WERI-Rb-1 (cell line): ENCODE measurements at places on chromosomes 7 and 10.
A peak's percentile ranks its signal among the peaks of the same experiment; 100 is the strongest.

DNA sequence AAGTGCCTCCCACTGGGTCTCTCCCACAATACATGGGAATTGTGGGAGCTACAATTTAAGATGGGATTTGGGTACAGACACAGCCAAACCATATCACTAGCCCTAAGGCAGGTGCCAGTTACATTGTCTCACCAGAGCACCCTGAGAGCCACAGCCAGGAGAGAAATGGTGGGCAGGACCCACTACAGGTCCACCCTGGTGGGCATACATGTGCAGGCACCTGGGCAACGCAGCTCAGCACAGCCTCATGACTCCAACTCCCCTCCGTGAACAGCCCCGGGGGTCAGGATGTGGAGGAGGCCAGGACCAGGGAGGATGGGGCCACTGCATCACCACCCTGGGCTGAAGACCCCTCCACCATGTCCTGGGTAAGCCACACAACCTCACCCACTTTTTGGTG, 205.7 kb downstream of the PTPRN2 start:
- DNase-seq, result no peak

DNA sequence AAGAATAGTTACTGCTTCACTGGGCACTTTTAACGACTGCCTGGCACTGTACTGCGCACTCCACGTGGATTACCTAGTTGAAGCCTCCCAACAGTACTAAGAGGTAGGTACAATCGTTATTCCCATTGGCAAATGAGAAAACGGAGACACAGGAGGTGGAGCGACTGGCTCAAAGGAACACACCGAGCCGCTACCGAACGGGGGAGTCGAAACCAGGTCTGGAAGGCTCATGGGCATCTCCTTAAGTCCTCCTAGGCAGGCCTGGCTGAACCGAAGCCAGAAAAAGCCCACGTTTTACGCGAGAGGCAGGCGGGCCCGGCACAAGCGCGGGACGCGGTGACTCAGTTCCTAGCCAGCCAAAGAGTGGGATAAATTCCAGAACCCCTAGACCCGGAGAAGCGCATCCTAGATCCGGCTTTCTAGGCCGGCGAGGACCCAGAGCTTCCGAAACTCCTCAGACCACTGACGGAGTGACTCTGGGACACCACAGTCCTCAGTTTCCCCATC, 472 bp downstream of the PDAP1 start:
- DNase-seq, result peak; percentile 49

- DNase-seq, result no peak
Measured at GRCh38 chr7:142337054-142338001, 79.5 kb upstream of the PRSS58 start.

DNA sequence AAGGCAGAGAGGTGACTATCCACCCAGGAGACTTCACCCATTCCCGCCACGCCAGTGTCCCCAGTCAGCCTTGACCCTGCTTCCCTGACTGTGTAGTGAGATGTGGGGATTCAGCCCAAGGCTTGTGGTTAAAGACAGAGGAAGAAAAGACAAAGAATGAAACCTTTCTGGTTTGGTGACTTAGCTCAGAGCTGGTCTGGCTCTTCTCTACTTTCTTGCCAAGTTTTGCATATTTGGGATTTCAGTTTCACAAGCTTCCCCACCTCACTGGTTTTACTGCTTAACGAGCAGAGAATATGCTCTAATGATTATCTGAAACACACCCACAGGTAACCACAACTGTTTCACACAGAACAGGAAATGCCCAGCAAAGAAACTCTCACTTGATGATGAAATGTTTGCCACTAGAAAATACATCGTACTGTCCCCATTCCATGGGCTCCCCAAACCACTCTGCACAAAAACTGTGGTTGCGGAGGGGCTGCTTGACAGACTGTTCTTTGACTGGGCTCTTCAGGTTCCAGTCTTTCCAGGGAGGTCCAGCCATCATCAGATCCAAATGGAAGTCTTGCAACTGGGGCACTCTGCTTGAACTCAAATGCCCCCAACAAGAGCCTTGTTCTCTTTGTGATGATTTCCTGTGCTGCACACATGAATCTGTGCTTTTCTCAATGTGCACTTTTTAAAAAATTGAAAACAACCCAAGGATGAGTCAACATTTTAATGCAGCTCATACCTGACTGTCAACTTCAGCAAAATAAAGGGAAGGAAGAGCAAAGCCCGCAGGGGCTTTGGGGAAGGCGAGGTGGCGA, 95.5 kb downstream of the CTBP2 start:
- no peak for DNase-seq

- DNase-seq, result no peak
Measured at GRCh38 chr7:3092468-3092867, 48.8 kb upstream of the CARD11 start.

DNA sequence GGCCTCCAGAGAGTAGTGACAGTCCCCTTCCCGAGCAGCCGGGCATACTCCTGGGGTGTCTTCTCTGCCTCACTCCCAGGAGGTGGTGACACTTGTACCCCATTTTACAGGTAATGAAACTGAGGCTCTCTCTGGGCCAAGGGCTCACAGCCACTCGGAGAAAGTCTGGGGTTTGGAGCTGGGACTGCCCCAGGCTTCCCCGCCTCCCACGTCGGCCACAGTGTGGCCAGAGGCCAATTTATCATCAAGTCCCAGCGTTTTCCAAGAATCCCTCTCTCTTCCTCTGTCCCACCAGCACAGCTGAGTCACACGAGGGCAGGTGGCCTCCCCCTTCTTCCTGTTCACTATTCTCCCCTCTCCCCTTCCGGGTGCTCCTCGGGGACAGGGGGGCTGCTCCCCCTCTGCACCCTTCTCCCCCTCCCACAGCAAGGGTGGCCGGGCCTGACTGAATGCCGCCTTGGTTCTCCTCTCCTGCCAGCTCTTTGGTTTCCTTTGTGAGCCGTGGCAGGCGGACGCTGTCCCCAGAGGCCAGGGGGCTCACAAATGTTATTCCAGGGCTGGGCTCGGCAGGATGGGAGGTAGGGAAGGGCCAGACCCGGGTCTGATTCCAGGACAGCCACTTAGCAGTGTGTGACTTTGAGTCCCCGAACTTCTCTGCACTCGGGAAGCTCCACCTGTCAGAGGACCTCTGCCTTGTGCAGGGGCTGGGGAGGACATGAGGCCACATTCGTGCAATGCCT, 17.7 kb downstream of the CLIP2 start:
- no peak for DNase-seq

- DNase-seq, result no peak
Measured at GRCh38 chr7:155120460-155120859, 50.3 kb downstream of the HTR5A start.

DNA sequence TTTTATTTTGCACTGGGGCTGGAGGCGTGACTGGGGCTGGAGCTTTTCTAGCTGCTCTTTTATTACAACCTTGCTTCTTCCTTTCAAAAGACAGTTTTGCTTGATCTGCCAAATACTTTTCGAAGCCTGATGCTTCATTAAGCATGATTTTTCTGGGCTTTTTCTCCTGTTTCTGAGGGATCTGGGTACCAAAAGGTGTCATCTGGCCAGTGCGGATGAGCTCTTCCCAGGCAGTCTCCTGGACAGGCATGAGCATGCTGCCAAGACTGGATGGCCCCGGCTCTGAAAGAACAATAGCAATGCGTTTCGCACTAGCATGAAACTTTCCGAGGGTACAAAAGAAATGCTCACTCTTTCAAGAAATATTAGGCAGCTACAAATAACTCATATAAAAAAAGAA, 14.4 kb downstream of the ERCC6 start:
- no peak for DNase-seq

- DNase-seq, result no peak
Measured at GRCh38 chr7:150927157-150927955, 50.8 kb downstream of the KCNH2 start.

DNA sequence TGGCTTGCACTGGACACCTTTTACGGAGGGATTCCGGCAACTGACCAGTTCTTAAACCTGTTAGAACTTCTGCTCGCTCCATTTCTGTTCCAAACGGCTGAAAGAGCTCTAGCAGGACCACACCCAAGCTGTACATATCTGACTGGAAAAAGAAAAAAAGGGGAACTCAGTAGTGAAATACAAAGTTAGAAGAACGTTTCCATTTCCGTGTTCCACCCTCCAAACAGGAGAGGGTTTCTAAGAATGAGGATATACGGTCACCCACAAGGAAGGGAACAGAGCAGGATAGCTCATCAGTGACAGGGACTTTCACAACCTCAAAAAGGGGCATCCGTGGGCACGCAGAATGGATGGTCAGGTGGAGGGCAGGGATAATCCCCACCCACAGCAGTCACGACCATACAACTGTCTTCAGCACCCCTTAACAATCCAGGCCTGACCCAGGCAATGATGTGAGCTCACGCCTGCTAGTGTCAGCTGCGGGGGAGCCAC, 4.3 kb upstream of the ANKRD61 start:
- no peak for DNase-seq

- DNase-seq, result no peak
Measured at GRCh38 chr7:116572036-116572435, 47.2 kb downstream of the CAV1 start.

DNA sequence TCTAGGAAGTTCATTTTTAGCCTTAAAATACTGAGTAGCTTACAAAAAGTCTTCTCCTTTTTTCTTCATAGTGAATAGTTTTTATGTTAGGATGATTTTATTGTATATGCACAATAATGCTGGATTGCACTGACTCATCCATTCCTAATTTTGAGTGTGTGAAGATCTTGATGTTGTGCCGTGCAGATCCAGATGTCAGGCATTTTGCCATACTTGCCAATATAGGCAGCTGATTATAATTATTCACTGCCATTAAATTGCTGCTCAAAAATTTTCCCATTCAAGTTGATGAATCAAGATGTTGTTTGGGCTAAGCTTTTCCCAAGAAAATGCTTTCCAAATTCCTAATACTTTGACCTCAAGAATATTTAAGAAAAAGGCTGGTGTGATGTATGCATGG, 218.3 kb downstream of the AHR start:
- DNase-seq, result no peak

DNA sequence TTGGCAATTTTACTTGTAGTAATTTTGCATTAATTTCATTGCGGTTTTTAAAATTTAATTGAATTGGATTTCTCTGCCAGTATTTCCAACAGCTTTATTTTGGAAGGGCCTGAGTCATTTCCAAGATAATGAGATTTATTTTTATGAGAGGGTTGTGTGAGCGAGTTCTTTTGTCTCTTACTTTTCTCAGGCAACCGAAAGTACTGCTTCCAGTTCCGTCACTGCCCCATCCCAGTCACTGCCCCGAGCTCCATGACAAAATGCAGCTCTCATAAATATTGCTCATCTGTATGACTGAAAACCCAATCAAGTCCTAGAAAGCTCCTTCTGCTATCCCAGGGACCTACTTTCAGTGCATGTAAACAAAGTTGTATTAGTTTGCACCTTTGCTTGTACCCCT, 468.4 kb upstream of the SEMA3D start:
- no peak for DNase-seq

- DNase-seq, result no peak
Measured at GRCh38 chr7:47759056-47759706, 177.3 kb upstream of the TNS3 start.

- DNase-seq, result peak; percentile 87
Measured at GRCh38 chr10:96642973-96643372, 56.2 kb upstream of the TM9SF3 start.

GRCh38 chr7:156836443-156836842, 56.5 kb downstream of the LMBR1 start:
- no peak for DNase-seq

DNA sequence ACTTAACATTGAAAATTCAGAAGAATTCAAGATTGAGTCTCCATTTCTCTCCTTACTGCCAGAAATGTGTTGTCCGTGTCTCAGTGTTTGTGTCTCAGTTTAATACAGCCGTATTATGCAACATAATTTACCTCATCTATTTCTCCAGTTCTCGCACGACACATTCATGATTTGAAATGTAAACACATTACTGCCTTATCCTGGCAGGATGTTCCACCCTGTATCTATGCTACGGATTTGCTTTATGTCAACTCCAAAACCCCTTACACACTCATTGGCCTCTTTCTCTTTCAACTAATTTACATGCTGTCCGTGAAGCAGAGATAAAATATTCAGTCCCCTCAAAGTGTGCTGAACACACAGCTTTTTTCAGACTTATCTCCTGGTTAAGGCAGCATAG, 653.7 kb upstream of the SEMA3D start:
- no peak for DNase-seq

GRCh38 chr10:70659306-70659705, 13.0 kb upstream of the ADAMTS14 start:
- DNase-seq, result no peak

- no peak for DNase-seq
Measured at GRCh38 chr10:71963351-71964097, 671 bp upstream of the CHST3 start.

DNA sequence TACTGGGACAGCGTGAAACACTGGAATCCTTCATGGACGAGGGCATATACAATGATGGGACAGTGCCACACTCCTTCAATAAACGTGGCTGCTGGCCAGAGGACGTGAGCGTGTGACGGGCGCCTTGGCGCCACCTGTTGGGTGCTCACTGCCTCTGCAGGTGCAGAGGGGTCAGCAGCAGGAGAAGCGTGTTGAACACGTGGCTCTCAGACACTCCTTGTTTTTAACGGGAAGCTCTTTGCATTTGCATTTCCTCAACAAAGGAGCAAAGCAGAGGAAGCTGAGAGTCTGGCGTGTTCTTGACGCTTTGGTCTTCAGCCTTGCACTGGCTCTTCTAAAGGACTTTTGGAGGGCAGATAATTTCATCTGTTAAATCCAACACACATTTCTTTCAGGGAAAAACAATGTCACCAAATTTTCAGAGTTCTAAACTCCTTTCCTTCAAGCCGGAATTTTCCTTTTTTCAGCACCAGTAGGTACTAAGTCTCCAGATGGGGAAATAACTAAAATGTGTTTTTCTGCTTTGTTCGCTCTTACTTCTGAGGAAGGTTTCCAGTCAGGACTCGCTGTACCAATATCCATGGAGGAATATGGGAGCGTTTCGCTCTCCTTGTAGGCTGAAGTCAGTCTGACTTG, 2.9 kb upstream of the GET4 start:
- DNase-seq, result peak; percentile 78

DNA sequence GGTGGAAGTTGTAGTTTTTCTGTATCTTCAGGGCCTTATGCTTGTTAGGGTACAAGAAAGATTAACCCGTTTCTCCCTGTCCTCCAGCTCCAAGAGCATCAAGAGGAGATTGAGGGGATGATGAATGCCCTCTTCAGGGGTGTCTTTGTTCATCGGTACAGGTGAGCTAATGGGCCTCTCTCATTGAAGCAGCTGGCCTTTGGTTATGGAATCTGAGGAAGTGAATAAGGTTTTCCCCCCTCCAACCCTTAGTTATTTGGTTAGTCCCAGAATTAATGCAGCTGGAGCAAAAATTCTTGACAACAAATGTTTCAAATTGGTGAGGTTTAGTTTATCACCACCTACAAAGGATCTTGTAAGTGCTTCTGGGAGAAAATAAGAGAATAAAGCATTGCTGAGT, 17.5 kb downstream of the STAG3 start:
- DNase-seq, result no peak
